ENCODE measurements at places on chromosomes 6 and 20.

GRCh38 chr6:119649531-119649930, 300.0 kb upstream of the MAN1A1 start:
- DNase-seq: no peak

GRCh38 chr20:10059006-10059405, 24.2 kb downstream of the ANKEF1 start:
- no peak for DNase-seq

GRCh38 chr20:60694763-60695162, 557.3 kb upstream of the CDH4 start:
- no peak for DNase-seq

DNA sequence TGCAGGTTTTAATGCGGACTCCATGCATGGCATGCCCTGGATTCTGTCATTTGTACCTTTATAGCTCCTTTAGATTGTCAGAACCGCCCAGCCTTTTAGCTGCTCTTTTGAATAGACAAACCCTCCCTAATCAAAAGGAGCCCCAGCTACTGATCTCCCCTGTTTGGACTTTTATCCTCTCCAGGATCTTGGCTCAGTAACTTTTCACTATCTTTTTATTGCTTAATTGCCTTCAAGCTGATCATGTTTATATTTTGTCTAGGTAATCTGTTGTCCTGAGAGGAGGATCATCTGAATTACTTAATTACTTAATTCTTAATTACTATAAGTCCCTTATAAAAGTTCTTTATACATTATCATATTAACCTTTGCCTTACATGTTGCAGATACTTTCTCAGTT, 93.2 kb downstream of the HIVEP1 start:
- DNase-seq: no peak

DNA sequence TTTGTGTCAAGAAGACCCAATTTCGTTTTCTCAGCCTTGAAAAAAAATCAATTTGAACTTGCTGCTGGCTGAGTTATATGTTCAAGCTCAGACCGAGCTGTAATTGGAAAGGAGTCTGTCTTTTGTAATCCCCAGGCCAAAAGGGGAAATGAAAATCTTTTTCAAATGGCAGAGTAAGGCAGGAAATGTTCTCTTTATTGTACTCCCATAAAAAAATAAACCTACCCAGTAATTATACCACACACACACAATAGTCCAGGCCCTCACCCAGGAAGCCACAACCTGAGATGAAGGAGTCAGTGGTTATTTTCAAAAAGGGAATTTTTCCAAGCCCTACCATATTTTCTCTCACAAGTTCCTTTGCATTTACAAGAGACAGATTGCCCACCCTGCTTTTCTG, 45.3 kb downstream of the CLIC5 start:
- DNase-seq: no peak
